ENCODE measurements at places on chromosomes 11 and 22.

DNA sequence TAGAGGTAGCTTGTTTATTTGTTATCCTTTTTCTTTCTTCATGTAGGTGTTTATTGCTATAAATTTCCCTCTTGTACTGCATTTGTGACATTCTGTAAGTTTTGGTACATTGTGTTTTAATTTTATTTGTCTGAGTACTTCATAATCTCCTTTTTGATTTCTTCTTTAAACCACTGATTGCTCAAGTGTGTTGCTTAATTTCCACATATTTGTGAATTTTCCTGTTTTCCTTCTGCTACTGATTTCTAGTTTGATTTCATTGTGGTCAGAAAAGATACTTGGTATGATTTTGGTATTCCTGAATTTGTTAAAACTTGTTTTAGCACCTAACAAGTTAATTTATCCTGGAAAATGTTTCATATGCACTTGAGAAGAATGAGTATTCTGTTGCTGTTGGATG is 15.1 kb downstream of the OR10V1 start:
- no peak for DNase-seq

DNA sequence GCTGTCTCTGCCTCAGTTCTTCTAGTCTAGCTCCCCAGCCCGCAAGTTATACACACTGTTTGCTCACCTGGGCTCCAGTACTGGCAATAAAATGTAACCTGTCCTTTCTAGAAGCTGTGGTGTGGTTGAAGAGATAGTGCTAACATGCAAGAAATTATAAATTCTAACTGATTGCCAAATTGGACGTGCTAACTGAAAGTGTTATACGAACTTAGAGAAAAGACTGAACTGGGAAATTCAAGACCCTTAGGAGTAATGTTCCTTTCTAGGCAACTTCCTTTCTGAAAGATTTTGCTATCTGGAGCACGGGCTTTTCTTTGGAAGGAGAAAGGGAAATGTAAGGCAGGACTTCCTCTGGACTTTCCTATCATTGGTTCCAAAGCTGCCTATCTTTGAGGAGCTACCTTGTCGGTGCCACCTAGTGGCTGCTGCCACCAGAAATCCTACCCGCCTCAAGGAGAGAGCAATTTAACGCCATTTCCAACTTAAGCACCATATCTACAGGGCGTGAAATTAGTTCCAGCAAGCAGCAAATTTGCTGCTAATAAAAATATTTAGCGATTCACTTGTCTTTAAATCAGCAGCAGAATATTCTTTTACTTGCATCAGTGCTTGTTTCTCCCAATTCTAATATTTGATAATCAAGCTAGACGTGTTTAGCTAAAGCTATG is 12.7 kb upstream of the TMEM218 start:
- DNase-seq = peak; percentile 67

DNA sequence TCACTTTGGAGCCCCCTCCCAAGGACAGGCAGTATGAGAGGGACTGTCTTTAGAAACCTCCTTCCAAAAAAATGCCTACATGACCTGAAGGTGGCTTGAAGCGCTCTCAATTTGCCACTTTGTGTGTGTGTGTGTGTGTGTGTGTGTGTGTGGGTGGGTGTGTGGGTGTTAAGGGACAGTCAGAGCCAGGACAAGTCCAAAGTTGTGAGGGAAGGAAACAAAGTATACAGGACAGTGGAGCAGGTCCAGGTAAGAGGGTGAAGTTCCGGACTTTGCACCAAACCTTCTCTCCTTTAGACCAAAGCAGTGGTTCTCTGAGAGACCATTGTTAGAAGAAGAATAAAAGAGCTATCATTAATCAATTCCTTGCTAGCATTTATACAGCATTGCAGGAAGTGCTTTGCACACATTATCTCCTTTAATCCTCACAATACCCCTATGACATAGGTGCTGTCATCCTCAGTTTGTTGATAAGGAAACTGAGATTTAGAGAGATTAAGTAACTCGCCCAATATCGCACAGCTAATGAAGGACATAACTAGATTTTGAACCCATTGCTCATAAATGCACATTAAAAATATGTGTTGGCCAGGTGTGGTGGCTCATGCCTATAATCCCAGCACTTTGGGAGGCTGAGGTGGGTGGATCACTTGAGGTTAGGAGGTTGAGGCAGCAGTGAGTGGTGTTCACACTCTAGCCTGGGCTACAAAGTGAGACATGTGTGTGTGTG is 12.4 kb upstream of the SLC5A1 start:
- no peak for DNase-seq

DNA sequence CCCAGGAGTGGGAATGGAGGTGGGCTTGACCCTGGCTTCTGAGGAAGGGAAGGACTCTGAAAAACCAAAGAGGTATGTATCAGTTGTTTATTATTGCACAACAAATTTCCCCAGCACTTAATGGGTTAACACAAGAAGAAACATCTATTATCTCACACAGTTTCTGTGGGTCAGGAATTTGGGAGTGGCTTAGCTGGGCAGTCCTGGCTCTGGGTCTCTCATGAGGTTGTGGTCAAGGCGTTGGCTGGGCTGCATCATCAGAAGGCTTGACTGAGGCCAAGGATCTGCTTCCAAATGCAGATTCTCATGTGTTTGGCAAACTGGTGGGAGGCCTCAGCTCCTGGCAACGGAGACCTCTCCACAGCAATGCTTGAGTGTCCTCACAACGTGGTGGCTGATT is 17.5 kb upstream of the SMIM38 start:
- DNase-seq = peak; percentile 83

- DNase-seq = peak; percentile 40
Observed at GRCh38 chr22:37330200-37331033, 48.1 kb downstream of the CYTH4 start.

GRCh38 chr22:44520465-44521094 is 22.5 kb upstream of the RTL6 start:
- DNase-seq = no peak

DNA sequence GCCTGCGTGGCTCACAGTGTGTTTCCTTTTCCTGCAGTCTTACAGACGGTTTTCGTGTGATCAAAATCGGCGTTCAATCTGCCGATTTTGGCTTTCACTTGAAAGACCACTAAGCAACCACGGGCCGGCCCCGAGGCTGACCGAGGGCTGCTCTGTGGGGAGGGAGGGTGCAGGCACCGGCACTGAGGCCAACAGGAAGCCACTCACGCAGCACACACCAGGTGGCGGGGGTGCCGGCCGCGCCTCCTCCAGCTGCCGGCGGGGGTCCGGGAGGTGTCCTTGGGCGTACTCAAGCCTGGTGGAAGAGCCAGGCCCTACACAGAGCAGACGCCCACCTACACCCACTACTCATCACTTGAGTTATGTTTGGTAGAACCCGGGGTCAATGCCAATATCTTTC is 14.3 kb downstream of the TOLLIP start:
- no peak for DNase-seq

- DNase-seq = no peak
Observed at GRCh38 chr11:6745465-6746015, 26.2 kb downstream of the OR2AG2 start.

GRCh38 chr11:46755962-46756361 is 36.9 kb downstream of the F2 start:
- no peak for DNase-seq

Data from AG20443 (cell line).